Activated T-cell treated with anti-CD3 and anti-CD28 coated beads, Interleukin-2, amount 50 U/mL, for 72 hours (primary cell): ENCODE measurements at places on chromosomes 7 and 10. TPM values are rescaled to one million over a fixed set of nuclear protein-coding genes. Genes with fewer than 3 reads are reported as not detected.

TCERG1L gene
- total RNA-seq: not detected

VOPP1 gene
- 90.8 TPM for total RNA-seq

GRCh38 chr10:112720178-112720577, 229.9 kb upstream of the TCF7L2 start:
- no peak for DNase-seq

- DNase-seq: no peak
Measured at GRCh38 chr10:34995925-34996324, 94.2 kb downstream of the CUL2 start.

- DNase-seq: no peak
Measured at GRCh38 chr10:120039046-120039445, 146.5 kb downstream of the SEC23IP start.

- DNase-seq: no peak
Measured at GRCh38 chr10:44716470-44717015, 194.6 kb upstream of the TMEM72 start.

- no peak for DNase-seq
Measured at GRCh38 chr10:49151025-49151445, 17.2 kb upstream of the FAM170B start.
